ENCODE measurements at places on chromosomes 11 and 22.

DNA sequence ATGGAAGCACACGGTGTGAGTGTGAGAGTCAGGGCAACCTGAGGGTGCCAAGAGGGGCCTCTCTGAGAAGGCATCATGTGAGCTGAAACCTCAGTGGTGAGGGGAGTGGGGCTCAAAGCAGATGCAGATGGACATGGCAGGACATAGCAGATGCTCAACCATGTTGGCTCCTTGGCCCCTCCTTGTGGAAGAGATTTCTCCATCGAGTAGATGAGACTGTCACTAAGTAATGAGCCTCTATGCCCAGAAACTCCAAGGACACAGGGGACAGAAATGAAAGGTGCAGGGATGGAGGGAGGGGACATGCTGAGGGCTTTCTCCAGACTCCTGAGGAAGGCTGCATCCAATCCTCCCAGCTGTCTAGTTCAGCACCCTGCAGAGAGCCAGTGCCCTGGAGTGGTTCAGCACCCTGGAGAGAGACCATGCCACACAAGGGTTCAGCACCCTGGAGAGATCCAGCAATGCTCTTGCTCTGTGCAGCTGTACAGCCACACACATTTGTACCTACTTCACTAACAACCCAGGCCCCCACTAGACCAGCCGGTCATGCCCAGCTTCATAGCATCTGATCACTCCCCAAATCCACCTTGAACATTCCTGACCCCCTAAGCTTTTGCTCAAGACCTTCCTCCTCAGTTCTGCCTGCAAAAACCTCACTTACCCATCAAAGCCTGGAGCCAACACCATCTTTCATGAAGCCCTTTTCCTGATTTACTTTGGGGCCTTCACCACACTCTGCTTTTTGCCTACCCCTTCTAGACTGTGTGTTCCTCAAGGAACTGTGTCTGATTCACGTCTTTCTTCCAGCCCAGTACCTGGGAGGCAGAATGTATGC lies 252.0 kb downstream of the CTTN start:
- DNase-seq, result peak; percentile 88

- DNase-seq, result no peak
These were observed 12.6 kb upstream of the VSIG10L2 start for GRCh38 chr11:125933030-125933813.

DNA sequence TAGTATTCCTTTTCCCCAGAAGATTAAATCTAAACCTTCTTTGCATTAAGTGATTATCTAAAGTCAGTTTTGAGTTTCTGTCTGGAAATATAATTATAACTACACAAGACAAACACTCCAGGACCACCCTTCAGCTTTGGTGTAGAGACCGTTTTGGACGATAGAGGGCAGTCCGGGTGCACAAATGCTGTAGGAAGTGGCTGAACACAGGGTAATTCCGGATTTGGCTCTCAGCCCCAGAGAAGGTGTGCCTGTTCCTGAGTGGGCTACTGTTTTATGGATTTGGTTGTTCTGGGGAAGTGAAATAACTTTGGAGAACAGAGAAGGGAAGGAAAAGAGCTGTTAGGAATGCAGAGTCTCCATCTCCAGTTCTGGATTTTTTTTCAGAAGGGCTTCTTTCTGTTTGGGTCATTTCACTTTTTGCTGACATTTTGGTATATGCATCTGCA lies 14.8 kb downstream of the EXT2 start:
- peak; percentile 67 for DNase-seq

GRCh38 chr22:46803031-46803880 lies 40.8 kb downstream of the TBC1D22A start:
- DNase-seq, result peak; percentile 54

DNA sequence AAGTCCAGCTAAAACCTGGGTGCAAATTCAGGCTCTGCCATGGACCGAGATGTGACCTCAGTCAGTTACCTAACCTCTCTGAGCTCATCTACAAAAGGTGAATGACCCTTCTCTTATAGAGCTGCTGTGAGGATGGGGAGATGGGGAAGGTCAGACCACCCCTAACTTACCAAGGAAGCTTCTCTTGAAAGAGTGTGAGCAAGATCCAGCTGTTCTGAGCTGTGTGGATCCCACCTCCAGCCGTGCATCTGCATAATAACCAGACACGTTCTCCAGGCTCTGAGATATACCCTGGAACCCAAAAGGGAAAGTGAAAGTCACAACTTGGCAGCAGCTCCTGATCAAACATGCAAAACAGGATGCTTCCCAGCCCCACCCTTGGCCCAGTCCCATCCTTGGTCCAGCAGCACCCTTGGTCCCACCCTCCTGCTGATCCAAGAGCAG lies at the start of gene APOL3:
Gene APOL3 (minus strand): TSS at position 257 of the 444 bp plus-strand sequence. CDS start 11,700 bp downstream, outside the sequence.
- DNase-seq, result peak; percentile 77

GRCh38 chr11:115993590-115993989 lies 489.4 kb upstream of the CADM1 start:
- no peak for DNase-seq

DNA sequence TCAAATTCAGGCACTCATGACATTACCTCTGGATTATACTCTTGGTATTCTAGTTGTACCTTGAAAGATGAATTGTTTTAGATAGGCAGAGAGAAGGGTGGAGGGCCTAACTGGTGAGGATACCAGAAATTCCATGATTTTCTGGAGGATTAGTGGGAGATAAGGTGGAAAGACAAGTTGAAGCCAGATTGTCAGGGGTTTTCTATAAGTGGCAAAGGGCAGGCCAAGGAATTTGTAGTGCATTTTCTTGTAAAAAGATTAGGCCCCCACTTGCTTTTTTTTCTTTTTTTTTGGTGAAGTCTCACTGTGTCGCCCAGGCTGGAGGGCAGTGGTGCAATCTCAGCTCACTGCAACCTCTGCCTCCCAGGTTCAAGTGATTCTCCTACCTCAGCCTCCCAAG lies 28.4 kb upstream of the PRDM10 start:
- no peak for DNase-seq
